ENCODE measurements at places on chromosomes 2 and 18. TPM values are rescaled to one million over a fixed set of nuclear protein-coding genes. Genes with fewer than 3 reads are reported as not detected.

IHH gene
- total RNA-seq, result under 0.01 TPM

CXCR2 gene
- not detected for total RNA-seq

SCN2A gene
- 1.7 TPM for total RNA-seq

DYTN gene
- not detected for total RNA-seq

IL1RN gene
- total RNA-seq, result not detected

ALKAL2 gene
- not detected for total RNA-seq

Data from placental pericyte (primary cell).